Anterior cingulate cortex (tissue), 58 donors: ENCODE measurements at places on chromosomes 6 and 20.

DNA sequence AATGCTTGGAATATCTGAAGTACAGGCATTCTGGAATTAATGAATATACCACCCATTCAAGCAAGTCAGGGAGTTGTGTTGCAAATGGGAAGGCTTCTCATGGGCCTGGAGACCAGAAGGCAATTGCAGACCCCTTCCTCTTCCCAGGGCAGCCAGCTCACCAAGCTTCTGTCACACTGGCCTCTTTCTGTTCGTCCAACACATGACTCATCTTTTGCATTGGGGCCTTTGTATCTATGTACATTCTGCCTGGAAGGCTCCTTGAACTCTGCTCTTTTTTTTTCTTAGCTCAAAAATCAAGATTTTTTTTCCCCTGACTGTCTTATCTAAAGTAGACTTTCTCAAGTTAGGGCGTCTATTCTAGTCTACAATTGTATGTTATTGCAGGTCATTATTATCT lies 132.9 kb upstream of the MYLIP start:
- DNase-seq, result no peak

DNA sequence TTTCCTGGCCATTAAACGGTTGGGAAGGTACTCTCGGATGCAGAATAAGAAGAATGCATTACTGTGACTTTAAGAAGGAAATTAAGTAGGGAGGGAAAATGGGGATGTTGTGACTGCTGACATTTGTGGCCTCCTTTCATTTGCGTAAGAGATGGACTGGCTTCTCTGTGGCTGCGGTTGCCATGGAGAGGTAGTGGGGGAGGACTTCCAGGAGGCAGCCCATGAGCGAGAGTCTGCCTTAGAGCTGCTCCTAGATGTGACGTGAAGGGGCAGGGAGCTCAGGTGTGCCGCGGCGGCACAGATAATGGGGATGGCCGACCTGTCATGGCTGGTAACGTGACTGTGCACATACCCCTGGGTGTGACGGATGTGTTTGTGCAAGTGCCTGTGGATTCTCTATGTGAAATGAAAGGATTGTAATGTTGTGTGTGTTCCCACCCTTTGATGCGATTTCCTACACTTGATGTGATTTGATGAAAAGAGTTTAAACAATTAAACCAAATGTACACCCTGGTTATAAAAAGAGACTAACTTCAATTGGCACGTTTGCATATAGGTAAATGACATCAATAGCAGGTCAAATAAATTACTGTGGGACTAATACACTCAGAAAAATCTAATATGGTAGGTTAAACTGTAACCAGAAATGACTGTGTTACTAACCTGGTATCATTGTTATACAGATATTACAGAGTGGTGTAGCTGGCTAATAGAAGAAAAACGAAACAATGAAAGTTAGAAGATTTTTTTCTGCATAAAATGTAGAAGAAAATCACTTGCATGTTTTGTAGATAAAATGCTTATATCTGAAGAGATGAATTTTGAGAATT lies 48.9 kb downstream of the HIVEP1 start:
- DNase-seq, result peak; percentile 26

DNA sequence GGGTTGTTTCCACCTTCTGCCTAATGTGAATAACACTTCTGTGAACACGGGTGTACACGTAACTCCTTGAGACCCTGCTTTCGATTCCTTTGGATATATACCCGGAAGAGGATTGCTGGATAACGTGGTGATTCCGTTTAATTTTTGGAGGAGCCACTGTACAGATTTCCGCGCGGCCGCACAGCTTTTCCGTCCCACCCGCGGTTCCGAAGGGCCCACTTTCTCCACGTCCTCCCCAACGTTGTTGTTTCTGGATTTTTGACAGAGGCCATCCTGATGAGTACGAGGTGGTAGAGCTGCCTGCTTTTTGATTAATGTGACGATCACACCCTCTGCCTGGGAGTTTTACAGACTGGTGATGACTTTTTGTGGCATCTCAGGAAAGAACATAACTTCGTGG lies 114.0 kb downstream of the MYLK4 start:
- no peak for DNase-seq

- DNase-seq, result no peak
Observed at GRCh38 chr20:49279677-49280462, 2.0 kb upstream of the ZNFX1 start.

DNA sequence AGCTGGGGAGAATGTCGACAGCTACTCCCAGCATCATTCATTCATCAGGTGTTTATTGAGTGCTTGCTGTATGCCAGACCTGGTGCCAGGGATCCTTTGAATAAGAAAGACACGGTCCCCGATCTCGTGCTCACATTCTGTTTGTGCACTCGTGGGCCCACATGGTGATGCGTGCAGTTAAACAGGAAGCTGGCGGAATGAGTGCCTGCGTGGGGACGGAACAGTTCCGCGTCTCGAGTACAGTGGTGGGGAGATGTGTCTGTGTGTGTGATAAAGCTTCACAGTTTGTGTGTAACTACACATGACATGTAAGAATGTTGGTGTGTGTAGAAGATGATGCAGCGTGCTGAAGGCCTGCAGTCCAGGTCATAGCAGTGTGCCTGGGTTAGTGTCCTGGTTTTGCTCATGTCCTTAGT lies 6.5 kb downstream of the RBM38 start:
- no peak for DNase-seq

GRCh38 chr20:49043000-49043399 lies 3.1 kb upstream of the CSE1L start:
- no peak for DNase-seq

GRCh38 chr6:119355157-119355556 lies 5.6 kb upstream of the MAN1A1 start:
- DNase-seq, result no peak

DNA sequence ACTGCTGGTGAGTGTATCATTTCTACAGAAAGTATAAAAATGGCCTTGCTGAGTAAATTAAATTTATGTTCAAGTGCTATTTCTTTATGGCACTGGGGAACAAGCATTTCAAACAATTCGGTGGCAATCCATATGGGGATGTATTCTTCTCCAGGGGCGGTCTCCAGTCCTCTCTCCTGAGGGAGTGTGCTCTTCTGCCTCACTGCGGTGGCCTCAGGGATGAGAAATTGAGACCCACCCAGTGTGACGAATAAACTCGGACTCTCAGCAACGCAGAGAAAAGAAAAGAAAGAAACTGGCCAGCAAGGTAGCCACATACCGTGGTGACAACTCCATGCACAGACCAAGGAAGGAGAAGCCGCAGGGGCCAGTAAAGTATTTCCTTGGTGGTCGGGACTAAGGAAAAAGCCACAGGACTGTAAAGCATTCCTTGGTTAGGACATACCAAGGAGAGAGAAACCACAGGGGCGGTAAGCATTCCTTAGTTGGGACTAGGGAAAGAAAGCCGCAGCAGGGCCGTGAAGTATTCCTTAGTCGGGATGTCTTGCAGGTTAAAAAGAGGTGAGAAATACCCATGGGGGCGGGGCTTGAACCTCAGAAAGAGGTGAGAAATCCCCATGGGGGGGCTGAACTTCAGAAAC lies 13.6 kb upstream of the GOPC start:
- no peak for DNase-seq

- no peak for DNase-seq
Observed at GRCh38 chr6:89066940-89067646, 13.5 kb upstream of the PNRC1 start.

DNA sequence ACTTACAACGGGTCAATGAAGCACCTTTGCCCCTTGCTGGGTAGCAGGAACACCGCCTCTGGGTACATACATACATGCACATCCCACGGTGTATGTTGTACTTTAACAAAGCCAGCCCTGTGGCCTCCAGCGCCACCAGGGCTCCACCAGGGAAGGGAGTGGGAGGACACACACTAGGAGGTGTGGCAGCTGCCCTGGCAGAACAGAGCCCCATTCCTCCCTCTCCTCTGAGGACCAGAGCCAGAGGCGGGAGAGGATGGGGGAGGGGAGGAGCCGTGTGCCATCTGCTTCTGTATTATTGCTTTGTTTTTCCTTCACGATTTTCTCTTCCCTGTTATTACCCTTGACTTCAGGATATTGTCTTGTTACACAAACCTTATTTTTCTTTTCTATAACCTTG lies 105.8 kb upstream of the TRAF3IP2 start:
- DNase-seq, result peak; percentile 27

DNA sequence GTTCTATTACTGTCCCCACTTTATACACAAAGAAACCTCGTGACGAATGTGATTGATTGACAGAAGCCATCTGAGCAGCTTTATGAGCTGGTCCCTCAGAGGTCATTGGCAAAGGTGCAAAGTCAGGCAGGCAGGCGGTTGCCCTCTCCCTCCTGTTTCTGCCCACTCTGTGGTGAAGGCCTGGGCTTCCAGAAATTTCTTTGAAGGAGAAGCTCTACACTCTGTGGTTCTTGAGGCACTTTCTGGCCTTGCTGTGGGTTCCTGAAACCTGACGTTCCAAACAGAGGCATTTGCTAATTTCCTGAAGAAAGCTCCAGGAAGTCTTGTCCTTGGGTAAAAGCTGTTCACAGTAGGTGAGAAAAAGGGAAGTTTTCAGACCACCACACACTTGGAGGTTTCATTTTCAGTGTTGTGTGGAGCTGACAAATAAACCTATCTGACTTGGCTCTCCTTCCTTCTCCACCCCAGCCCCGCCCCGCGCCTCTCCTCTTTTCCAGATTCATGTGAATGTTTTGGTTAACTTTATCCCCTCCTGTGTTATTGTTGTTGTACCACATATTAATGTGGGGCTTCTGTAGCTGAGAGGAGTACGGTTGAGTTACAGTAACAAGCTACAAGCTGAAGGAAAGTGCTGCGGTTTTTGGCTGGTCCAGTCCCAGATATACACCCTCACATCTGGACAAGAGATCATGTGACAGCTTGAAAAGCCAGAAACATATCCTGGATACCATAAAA lies 274.1 kb downstream of the CLIC5 start:
- no peak for DNase-seq

- no peak for DNase-seq
Observed at GRCh38 chr20:1005452-1006027, 3.4 kb upstream of the RSPO4 start.

- DNase-seq, result no peak
Observed at GRCh38 chr6:36826520-36827227, 12.6 kb downstream of the CPNE5 start.
